ENCODE measurements at places on chromosomes 2 and 18.

DNA sequence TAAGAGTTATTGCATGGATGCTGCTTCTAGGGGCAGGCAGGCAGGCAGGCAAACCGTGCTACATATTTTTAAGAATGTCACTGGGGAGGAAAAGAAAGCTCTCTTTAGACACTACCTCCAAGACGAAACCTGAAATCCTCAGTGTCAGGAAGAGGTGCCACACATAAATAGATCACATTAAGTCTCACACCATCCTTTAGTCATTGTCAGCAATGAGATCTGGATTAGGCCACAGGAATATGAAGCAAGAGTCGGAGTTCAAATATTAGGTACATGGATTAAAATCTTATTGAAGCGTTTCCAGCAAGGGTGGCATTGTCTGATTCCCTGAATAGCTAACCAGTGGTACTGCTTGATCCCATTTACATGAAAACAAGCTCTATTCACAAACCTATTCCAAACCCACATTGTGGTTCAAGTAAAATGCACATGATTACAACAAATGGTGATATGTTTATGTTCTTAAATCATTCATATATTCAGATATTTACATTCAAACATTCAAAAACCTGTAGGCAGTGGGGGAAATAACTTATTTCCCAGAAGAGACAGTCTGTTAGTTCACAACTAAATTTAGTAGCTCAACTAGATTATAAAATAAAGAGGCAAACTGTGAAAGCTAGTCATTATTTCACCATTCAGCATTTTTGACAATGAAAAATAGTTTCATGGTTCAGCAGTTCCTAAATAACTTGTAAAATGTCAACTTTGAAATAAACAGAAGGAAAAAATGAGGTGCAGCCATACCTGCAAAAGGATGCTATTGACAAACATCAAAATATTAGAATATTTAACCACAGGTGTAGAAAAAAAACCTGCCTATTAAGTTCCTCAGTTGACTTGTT is 195.4 kb upstream of the SIX3 start:
- no peak for DNase-seq

- no peak for DNase-seq
Observed at GRCh38 chr2:37928377-37928776, 3.3 kb downstream of the RMDN2 start.

- DNase-seq, result no peak
Observed at GRCh38 chr2:17719562-17720371, 33.8 kb downstream of the SMC6 start.

GRCh38 chr2:197515315-197515738 is 539 bp upstream of the MOB4 start:
- DNase-seq, result no peak

DNA sequence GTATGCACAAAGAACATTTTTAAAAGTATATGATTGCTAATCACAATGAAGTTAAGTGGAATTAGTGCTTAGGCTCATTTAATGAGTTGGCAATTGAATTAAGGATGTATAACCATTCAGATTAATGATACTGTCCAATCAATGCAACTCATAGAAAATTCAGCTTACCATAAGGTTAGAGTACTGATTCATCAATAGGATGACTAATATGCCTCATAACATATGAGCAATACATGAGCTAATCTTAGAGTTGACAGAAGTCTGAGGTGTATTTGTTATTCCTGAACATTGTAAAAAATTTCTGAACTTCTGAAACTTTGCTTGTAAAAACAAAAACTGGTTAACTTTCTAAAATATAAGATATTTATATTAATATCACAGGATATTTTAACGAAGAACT is 118.3 kb upstream of the NETO1 start:
- no peak for DNase-seq

GRCh38 chr2:25043241-25043867 is 1.5 kb downstream of the EFR3B start:
- peak; percentile 29 for DNase-seq

- DNase-seq, result no peak
Observed at GRCh38 chr18:75164479-75164878, 44.5 kb downstream of the PTGR3 start.

GRCh38 chr2:225097035-225097434 is 54.8 kb upstream of the DOCK10 start:
- DNase-seq, result no peak

- no peak for DNase-seq
Observed at GRCh38 chr18:9647496-9648323, 33.4 kb upstream of the PPP4R1 start.

DNA sequence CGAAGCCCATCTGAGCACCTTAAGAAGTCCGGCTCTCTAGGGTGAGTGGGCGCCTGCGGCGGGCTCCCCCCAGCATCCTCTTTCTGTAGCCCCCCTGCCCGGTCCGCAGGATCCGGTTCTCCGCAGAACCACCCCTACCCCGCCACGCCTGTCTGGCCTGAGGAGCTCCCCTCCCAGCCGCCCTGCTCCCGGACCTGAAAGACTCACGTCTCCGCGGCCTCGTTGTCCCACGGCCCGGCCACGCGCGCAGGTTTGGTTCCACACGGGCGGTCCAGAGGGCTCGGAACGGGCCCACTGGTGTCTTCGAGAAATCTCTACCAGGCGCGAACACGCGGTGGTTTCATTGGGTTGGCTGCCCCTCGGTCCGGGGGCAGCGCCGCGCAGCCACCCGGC is 237 bp downstream of the SLC39A6 start:
- no peak for DNase-seq

GRCh38 chr2:231117922-231118613 is 6.8 kb downstream of the HTR2B start:
- no peak for DNase-seq

DNA sequence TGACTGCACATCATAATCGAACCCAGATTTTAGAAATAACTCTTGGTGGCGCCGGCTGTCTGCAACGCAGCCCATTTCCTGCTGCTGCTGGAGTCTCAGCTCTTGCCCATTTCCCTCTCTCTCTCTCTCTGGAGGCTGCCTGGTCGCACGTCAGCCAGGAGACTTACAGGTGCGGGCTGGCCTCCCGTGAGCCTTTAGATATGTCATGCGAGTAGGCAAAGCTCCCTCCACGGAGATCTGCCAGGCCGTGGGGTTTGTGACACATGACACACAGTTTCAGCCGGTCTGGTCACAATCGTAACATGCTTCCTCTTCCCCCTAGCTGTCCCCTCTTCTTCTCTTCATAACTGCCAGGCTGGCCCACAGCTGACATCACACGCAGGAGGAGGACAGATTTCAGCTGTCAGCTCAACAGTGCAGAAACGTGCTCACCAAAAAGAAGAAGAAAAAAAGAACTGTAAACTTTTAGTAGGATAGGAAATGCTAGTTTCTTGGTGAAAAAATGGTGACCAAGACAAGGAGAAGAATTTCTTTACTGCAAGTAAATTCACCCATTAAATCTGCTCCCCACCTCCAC is 489.3 kb downstream of the ZNF516 start:
- no peak for DNase-seq

DNA sequence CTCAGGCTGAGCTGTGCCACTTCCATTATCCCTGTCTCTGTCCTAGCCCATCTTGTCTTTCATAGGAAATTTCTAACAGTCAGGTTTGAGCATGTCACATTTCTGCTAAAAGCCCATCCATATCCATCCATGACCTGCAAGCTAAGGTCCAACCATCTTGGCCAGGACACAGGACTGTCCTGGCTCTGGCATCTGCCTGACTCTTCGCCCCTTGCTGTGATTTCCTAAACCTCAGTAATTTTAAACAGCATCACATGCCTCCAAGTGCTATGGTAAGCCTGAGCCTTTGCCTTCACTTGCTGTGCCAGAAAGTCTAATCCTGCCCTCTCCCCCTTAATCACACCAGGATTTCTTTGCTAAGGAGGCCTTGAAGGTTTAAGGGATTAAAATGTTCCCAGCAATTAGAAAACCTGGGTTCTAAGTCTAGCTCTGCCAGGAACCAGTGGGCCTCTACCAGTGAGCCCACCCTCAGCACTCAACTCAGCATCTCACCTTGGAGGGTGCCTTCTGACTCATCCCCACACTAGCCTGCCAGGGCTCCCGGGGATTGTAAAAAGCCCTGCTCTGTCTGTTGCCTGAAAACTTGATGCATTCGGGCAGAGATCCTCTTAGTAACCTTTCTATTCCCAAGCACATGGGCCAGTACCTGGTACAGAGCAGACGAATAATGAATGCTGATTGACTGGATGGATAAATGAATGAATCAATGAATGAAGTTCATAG is 411.0 kb downstream of the LRATD1 start:
- DNase-seq, result no peak

DNA sequence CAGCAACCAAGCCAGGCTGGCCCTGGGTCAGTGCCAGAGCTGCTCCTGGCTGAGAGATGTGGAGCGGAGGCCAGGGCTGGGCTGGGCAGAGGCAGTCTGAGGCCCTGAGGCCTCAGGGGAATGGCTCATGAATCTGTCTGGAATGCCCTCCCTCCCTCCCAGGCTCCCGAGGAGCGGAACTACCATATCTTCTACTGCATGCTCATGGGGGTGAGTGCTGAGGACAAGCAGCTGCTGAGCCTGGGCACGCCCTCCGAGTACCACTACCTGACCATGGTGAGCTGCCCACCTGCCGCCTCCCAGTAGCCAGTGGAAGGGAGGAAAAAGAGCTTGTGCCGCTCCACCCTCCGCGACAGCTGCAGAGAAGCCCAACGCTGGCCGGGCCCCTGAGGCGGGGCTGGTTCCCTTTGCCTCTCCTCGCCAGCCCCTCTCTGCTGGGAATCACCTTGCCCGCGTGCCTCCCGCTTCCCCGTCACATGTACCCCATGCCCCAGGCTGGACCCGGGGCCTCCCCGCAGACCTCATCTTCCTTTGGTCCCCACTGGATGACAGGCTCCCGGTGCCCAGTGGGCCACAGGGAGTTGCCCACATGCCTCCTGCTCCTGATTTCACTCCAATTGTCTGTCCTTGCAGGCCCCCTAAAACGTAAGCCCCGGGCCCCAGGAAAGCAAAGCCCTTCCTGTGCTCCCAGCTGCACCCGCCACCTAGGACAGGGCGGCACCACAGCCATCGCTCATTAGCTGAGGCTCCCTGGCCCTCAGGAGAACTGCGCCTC is 41.1 kb downstream of the MYO7B start:
- DNase-seq, result no peak

- no peak for DNase-seq
Observed at GRCh38 chr2:223945755-223946154, 620 bp upstream of the WDFY1 start.

DNA sequence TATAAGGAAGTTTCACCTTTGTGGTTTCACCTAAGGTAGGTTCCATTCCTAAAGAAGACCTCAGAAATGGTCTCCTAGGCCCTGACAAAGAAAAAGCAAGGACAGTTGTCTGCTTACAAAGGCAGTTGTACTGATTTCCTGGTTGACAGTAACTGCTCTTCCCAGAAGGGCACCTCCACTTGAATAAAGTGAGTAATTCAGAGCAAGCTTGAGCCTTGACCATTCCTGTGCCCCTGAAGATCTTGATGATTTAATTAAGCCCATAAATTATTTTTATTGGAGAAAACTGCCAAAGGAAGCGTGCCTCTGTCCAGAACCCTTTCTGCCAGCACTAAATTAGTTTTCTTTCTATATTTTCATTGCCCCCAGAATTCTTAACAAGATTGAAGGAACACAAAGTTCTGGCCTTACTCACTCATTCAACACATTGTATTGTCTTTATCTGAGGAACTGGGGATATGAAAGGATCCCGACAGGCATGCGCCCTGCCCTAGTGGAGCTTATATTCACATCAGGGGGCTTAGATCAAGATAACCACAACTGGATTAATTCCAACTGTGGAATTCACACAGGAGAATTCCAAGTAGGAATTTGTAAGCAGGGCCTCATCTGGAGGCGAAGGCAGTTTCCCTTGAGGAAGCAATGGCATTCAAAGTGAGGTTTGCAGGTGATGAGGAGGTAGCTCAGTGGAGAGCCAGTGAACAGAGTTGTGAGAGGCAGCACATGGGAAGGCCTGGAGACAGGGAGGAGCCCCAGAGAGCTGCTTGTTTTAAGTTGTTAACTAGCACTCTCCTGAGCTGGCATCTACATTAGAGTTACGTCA is 21.2 kb downstream of the PTRHD1 start:
- no peak for DNase-seq

- DNase-seq, result no peak
Observed at GRCh38 chr2:163953390-163953907, 217.6 kb upstream of the FIGN start.

GRCh38 chr2:69917852-69918251 is 2.9 kb downstream of the MXD1 start:
- DNase-seq, result no peak

DNA sequence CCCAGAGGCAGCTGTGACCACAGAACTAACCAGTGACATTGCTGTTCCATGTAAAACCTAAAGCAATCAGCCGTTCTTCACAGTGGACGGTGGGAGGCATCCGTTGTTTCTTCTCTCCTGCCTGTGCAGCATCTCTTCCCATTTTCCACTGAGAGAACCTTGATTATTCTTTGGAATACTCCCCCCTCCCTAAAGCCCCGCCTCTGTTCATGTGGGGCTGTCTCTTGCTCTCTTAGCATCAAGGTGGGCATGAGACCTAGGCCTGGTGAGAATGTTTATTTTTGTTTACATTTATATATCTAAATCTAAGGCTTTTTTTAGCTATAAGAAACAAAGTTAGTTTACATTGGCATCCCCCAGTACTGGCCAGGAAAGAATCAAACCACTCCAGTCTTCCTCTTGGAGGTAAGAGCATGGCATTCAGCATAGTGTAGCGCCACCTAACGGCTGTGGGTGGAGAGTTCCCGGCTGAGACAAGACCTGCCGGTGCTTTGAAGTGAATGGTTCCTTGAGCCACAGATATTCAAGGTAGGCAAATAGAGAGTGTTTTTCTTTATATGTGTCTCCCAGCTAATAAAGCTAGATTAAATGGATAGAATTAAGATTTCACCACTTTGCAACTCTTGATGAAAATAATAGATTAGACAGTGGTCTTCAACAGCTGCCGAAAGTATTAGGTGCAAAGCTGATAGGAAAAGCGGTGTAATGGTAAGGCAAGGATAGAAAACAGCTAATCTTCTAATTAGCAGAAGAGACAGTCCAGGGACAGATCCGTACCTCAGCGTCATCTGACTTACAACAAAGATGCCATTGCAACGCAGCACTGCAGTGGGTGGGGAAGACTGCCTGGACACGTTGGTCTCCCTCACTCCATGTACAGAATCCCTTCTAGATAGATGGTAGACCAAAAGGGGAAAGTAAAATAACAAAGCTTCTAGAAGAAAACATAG is 219.6 kb upstream of the RAB12 start:
- DNase-seq, result no peak

DNA sequence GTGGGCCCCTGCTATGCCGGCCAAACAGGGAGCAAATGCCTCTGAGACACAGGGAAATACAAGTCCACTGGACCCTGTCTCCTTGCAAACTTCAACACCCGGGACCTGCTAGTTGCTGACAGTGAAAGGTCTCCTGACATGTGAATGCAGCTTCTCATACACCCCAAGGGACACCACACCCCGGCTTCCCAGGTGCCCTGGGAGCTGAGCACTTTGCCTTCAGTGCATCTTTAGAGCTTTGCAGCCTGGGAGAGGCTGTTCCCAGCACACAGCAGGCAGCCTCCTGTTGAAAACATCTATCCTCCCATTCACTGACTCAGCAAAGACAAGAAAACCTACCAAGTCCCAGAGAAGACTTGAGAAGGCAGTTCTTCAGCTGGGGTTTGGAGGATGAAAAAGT is 143.4 kb downstream of the COL6A3 start:
- no peak for DNase-seq

- no peak for DNase-seq
Observed at GRCh38 chr2:195493416-195493815, 163.6 kb upstream of the SLC39A10 start.
